ENCODE measurements at places on chromosomes 6 and 20.

DNA sequence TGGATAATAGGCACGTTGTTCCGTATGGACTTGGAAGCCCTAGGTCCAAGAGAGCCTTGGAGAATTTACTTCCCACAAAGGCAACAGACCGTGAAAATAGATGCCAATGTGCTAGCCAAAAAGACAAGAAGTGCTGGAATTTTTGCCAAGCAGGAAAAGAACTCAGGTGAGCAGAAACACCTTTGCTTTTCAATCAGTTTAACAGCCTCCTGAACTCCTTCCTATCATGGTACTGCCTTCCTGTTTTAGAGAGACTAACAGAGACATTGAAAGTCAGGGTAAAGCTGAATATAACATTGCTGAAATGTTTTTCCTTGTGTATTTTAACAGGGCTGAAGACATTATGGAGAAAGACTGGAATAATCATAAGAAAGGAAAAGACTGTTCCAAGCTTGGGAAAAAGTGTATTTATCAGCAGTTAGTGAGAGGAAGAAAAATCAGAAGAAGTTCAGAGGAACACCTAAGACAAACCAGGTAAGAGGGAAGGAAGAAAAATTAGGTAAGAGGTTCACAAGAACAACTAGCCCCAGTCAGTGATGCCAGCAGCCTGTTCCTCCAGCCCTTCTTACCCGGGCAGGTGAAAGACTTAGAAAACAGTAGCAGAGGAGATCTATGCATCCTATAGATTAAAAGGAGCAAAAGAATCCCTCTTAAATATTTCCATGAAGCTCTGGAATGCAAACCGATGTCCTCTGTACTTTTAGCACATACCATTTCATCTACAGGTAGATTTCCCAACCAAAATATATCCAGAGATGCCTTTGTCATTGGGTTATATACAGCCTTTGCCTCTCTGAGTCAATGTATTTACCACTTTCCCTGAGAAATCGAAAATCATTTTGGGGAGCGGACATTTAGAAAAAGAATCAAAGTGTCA, 4.0 kb downstream of the EDN1 start:
- DNase-seq = no peak

DNA sequence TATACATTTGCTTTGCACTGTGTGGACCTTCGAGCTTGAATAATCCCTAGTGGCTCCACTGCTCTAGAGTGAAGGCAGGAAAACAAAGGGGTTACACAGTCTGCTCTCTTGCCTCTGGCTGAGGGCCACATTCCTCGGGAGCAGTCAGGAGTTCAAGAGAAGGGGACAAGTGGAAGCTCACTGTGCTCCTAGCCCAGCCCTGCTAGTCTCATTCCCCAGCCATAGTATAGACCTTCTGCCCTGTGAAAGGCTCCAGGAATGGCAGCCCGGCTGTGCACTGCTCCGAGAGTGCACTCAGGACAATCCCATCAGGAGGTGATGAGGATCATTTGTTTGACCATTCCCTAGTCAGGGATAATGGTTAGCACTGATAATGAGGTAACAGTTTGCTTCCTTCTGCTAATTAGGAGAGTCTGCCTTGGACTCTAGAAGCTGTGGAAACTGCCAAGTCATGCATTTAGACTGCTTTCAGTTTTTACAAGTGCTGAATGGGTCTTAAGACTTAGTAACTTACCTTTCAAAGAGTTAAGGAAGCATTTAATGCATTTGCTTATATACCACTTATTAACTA, 8.5 kb downstream of the IYD start:
- no peak for DNase-seq

DNA sequence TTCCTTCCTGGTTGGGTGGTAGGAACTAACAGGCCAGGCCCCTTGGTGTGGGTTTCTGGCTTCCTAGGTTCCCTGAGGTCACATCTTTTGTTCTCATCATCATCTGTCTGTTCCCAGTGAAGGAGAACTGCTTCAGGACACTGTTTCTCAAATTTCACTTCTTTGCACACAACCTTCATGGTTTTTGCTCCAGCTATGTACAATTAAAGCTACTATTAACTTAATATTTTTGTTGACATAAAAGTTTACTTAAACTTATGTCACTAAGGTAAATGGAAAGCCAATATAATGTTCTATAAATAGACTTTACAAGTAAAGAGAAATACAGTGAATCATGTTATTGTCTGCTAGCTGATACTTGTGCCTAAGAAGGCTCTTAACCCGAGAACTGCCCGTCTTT, 120.7 kb upstream of the KCNG1 start:
- DNase-seq = no peak

DNA sequence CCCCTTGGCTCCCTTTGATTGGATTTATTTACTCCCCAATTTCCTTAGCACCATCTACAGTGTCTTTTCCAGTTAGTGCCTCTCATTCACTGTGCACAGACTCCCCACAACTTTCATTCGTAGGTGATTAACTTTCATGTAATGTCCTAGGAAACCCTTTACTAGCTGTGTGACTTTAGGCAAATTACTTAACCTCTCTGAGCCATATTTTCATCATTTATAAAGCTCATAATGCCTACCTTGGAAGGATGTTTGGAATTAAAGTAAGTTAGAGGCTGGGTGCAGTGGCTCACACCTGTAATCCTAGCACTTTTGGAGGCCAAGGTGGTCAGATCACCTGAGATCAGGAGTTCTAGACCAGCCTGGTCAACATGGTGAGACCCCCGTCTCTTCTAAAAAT, 20.1 kb downstream of the C6orf15 start:
- DNase-seq = no peak

DNA sequence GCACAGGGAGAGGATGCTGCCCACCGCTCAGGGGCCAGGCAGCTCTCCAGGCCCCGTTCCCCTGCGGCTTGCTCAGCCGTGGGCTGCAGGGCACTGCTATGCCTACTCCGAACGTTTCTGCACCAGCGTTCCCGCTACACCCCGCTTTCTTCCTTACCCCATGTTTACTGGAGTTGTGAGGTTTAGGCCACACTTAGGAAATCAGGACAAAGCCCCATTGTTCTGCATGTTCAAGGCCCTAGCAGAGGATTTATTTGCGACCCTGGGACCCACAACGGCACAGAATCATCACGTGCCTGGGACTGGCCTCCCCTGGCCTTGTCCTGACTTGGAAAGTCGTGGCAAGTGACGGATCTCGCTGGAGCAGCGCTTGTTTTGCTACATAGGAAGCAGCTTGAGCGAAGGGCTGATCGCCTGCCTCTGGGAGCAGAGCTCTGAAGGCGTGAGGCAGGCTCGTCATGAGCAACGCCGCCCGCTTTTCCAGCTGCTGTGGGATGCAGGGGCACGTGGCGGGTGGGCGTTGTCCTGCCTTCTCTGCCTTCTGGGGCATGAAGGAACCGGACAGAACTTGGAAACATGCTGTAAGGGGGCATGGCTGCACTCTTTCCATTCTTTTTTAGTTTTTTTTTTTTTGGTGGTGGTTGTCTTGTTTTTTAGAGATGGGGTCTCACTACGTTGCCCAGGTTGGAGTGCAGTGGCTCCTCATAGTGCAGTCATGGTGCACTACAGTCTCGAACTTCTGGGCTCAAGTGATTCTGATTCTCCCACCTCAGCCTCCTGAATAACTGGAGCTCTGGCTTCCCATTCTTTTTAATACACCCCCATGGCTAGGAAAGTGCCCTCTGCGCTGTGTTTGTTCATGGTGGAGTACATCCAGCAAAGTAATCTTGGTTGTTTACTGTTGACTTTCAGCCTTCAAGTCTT, 14.6 kb upstream of the TMEM181 start:
- DNase-seq = no peak
